SHP77 treated with DMSO at 0.1 percent for 48 hours (cell line): ENCODE measurements at places on chromosomes 2 and 18.

DNA sequence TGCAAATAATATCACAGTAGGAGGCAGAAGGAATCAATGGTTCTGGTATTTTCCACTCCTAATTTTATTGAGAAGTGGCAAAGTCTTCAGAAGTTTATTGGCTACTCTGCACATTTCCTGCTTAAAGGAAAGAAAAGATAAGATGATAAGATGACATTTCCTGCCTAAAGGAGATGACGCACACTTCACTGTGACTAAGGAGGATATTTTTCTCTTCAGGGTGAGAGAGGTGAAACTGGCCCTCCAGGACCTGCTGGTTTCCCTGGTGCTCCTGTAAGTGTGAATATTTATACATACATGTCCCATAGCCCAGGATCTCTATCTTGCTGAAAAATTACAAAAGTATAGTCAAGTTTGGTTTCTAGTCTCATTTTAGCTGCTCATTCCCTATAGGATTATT, 27.9 kb downstream of the COL3A1 start:
- no peak for DNase-seq

DNA sequence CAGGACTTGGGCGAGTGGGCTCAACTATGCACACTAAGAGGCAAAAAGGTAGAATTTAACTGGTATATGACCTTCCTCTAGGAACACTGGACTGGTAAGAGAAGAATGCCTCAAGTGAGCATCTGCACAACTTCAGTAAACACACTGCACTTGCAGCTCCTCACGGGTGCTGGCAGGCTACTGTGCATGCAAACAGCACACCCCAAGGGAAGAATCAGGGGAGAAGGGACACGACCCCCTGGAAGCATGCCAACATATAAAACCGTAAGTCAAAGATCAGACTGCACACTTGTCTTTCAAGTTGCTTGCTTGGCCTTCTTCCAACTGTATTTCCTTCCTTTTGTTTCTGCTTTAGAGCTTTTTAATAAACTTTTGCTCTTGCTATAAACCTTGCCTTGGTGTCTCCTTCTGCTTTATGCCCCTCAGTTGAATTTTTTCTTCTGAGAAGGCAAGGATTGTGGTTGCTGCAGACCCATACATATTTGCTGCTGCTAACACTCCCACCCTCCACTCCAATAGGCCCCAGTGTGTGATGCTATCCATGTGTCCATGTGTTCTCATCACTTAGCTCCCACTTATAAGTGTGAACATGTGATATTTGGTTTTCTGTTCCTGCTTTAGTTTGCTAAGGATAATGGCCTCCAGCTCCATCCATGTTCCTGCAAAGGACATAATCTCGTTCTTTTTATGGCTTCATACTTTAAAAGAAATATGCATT, 263.7 kb upstream of the SPOPL start:
- no peak for DNase-seq

DNA sequence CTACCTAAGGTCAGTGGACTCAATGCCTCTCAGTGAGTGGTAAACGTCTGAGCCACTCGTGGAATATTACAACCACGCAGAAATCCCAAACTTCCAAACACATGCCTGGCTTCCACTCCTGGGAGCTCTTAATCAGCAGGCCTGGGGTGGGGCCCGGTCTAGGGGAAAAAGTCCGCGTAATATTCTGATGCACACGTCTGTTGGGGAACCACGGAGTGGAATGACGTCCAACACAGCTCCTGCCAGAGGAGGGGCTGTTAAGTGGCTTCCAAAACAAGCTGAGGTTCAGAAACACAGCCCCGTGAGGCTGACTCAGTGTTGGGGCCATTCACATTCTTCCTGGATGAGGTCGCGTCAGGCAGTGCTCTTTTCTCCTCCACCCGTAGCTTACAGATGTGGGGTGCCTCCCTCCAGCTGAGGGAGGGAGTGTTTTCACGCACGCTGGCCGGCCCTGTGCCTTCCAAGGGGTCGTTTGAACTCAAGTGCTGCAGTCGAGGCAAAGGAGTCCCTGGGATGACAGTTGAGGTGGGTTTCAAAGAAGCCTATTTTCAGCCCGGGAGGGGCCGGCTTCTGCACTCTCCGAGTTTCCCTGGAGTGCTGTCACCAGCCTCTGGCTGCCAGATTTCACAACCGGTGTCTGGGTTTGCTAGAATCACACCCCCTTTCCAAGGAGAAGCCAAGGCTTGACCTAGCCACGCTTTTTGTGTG, 73.1 kb downstream of the ACKR3 start:
- no peak for DNase-seq

GRCh38 chr2:192123847-192124246, 70.9 kb downstream of the TMEFF2 start:
- DNase-seq: no peak

GRCh38 chr18:5628512-5629255, 84.9 kb upstream of the EPB41L3 start:
- no peak for DNase-seq

- no peak for DNase-seq
These were observed 287.5 kb downstream of the OSR1 start for GRCh38 chr2:19070886-19071285.

DNA sequence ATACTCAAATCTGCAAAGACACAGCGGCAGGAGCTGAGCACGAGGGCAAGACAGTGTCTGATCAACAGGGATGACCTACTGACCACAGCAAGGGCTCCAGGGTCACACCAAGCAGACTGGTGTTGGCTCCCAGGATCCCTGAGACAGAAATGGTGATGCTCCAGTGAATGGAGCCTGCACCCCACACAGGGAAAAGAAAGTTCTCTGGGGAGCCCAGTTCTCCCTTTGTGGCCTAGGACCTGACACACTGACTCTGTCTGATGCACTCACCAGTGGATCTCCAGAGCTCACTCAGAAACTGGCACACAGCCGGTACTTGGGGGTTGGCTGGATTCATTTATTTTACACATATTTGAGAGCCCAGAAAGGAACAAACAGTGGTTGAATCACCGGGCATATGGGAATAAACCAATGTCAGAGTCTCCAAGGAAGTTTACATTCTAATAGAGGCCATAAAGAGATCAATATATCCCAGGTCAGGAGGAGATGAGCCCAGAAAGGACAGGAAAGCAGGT, 215.6 kb upstream of the ARL4C start:
- DNase-seq: no peak

DNA sequence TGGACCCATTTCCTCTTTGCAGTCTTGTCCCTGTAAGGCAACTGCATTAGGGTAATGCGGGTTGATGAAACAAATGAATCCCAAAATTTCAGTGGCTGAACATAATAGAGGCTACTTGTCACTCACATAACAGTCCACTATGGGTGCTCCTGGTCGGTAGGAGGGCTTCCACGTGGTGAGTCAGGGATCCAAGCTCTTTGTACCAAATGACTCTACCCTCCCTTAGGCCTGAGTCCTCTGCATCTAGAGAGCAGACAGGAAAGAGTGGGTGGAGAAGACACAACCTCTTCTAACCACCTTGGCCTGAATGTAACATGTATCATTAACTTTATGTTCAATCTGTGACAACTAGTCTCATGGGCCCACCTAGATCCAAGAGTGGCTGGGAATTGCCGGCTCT, 86.2 kb upstream of the HAAO start:
- no peak for DNase-seq
